ENCODE measurements at places on chromosomes 12 and 14.

- DNase-seq: peak; percentile 19
Measured at GRCh38 chr12:89051065-89051677, 301.1 kb downstream of the DUSP6 start.

GRCh38 chr14:87644689-87645088 lies 348.3 kb downstream of the GALC start:
- no peak for DNase-seq

DNA sequence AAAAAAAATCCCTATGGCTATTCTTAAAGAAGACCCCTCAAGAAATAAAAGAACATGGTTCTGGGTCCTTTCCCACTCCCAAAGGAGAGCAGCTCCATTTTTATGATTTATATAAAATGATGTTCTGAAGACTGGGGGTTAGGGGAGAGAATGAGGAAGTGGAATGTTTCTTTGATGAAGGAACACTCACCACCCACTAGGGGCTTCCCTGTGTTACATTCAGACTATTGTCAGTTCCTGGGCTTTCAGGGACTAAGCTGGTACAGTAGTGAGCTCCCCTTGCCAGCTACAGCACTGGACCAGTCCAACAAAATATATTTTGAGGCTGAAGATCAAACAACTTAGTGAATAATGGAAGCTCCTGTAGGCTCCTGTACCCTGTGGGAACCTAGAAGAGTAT lies 98.9 kb downstream of the HMGA2 start:
- no peak for DNase-seq

- DNase-seq: no peak
Measured at GRCh38 chr12:20368651-20369304, 441 bp downstream of the PDE3A start.

DNA sequence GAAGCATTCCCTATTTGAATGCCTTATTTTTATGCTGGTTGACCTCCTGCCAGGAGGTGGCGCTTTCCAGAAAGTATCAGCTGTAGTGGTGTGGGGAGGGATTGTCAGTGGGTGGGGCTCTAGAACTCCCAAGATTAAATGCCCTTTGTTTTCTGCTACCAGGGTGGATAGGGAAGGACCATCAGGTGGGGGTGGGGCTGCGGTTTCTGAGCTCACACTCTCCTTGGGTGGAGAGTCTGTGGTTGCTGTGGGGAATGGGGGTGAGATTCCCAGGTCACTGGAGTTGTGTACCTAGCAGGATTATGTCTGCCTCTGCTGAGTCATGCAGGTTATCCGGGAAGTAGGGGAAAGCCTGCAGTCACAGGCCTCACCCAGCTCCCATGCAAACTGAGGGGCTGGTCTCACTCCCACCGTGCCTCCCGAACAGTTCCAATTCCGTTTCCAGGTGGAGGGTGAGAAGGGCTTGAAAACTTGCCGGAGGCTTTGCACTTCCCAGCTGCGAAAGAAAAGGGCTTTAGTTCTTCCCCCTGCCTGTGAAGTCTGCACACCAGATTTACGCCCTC lies 68.3 kb downstream of the ALG10B start:
- peak; percentile 16 for DNase-seq

GRCh38 chr14:44149597-44149996 lies 357.5 kb downstream of the FSCB start:
- peak; percentile 36 for DNase-seq

DNA sequence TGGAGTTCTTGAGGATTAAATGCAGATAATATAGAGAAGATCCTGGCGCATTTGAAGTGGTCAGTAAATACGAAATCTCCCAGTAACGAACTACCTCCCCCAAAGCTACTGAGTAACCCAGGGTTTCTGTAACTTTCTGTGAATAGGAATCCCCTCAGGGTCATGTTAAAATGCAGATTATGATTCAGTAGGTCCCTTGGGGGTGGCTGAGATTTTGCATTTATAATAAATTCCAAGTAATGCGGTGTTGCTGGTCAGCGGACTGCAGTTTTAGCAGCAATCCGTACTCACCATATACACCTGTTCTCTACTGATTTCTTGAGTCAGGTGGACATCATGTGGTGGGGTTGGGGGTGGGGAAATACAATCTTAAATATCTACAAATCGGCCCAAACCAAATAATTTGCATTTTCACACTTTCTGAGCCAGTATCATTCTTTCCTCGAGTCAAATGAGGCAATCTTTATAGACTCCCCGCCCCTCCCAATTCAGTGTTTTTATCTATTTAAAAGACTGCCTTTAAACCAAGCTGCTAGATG lies 868 bp downstream of the SPATA7 start:
- no peak for DNase-seq

DNA sequence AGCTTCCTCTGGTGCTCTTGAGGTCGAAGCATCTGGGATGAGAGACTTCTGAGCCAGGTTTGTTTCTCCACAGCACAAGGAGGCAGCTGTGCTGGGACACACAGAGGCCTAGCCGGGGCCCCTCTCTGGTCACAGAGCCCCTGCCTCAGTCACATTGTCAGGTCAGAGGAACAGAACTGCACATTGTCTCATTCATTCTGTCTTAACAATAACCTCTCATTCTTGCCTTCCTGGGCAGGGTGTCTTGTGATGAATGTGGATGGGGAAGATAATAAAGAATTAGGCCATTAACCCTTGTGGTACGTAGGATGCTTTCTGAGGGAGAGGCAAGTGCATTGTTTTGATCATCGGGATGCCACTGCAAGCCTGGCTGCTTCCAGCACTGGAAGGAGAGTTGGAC lies 29.8 kb downstream of the FNTB start:
- no peak for DNase-seq

GRCh38 chr12:126033751-126034150 lies 968.5 kb downstream of the AACS start:
- DNase-seq: no peak

GRCh38 chr12:2853626-2854025 lies 3.2 kb downstream of the TEX52 start:
- DNase-seq: no peak

DNA sequence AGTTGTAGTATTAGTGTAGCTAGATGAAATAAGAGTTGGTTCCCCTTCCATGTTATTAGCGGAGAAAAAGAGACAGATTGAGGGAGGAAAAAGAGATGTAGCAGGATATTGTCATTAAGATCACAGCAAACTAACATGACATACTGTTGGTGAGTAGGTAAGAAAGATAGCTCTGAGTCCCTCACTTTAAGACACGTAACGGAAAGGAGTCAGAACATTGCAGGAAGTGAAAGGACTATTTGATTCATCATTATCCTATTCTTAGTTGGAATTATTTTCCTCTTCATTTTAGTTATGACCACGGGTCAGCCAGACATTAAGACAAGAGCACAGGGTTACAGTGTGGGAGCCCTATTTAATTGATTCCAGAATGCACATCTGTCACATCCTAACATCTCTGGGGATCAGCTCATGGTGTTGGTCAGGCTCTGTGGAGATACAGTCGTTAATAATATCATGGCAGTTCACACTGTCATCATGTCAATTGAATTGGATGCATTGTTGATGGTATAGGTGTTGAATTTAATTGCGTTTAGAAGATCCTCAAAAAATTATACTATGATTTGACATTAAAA lies 55.0 kb downstream of the TMX1 start:
- DNase-seq: no peak

GRCh38 chr12:64273527-64274403 lies 51.7 kb upstream of the KICS2 start:
- DNase-seq: peak; percentile 3

GRCh38 chr12:124001343-124001742 lies 28.3 kb downstream of the ZNF664 start:
- DNase-seq: no peak

DNA sequence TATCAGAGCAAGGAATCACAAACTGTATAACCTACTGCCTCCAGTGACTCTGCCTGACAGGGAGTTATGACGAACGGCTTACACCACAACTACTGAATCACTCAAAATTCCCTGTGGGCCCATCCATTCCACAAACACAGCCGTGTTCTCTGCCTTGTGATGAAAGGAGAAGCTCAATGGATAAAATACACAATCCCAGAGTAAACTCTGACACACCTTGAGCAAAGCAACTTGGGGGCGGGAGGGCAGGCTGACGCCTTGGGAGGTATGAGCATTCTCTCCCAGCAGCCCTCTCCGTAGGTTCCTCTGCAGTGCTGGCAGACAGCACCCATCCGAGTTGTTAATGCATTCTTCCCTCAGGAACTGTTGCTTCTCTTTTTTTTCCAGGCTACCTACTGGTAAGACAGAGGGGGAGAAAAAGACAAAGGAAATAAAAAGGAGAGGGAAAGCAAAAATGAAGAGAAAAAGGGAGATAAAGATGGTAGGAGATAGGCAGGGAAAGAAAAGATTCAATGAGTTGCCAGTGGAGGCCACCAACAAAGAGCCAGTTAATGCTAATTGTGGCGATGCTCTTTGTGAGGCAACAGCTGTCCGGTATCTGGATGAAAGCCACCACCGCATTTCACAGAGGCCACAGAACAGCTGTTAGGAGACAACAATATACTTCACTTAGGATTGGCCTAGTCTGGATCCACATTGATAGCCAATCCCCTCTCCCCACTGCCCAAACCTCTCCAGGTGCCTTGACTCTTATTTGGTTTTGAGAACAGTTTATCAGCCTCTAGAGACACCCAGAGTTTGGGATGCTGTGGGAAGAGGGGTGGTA lies 4.7 kb upstream of the DIO2 start:
- DNase-seq: no peak

DNA sequence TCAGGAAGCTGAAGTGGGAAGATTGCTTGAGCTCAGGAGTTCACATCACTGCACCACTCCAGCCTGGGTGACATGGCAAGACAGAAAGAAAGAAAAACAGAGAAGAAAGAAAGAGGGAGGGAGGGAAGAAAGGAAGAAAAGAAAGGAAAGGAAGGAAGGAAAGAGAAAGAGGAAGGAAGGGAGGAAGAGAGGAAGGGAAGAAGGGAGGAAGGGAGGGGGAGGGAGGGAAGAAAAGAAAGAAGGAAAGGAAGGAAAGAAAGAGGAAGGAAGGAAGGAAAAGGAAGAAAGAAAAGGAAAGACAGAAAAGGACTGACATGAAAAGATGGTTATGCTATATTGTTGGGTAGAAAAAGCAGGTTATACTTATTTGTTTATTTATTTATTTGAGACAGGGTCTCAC lies 3.9 kb downstream of the GLTP start:
- DNase-seq: no peak

DNA sequence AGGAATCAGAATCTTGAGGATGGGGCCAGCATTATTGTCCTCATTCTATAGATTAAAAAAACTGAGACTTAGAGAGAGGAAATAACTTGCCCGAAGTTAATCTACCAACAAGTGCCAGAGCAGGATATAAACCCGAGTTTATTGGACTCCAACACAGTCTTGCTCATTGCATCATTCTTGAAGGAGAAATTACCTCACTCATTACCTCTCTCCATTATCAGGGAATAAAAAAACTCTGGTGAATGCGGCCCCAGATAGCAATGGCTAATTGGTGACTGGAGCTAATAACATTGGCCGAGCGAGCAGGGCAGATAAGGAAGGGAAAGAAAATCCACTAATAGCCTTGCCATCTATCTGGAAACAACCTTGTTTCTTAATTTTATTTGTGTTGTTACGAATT lies 24.7 kb upstream of the TMED10 start:
- DNase-seq: no peak

DNA sequence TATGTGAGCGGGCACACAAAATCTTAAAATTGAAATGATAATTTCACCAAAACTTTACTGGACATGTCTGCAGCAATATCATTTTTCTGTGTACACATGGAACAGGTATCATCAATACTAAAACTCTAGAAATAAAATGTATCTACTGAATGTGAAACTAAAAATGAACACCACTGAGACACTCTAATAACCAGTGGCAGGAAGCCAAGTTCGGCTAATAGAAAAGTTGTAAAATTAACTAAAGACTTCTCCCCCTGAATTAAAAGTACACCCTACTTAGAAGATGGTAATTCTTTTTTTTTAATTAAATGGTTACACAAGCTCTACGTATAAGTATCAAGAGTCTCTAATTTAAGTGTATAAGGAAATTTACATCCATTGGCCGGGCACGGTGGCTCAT lies 227.2 kb downstream of the MED13L start:
- no peak for DNase-seq
